ENCODE measurements at places on chromosomes 7 and 10.

GRCh38 chr10:10538326-10538725, 479.3 kb upstream of the CELF2 start:
- no peak for DNase-seq

GRCh38 chr7:55423891-55424290, 58.8 kb downstream of the LANCL2 start:
- DNase-seq: no peak

- DNase-seq: no peak
Observed at GRCh38 chr7:83640240-83640639, 8.7 kb downstream of the SEMA3E start.

- no peak for DNase-seq
Observed at GRCh38 chr10:89210794-89211425, 3.8 kb upstream of the CH25H start.

GRCh38 chr10:44849936-44850335, 61.2 kb upstream of the TMEM72 start:
- DNase-seq: no peak

DNA sequence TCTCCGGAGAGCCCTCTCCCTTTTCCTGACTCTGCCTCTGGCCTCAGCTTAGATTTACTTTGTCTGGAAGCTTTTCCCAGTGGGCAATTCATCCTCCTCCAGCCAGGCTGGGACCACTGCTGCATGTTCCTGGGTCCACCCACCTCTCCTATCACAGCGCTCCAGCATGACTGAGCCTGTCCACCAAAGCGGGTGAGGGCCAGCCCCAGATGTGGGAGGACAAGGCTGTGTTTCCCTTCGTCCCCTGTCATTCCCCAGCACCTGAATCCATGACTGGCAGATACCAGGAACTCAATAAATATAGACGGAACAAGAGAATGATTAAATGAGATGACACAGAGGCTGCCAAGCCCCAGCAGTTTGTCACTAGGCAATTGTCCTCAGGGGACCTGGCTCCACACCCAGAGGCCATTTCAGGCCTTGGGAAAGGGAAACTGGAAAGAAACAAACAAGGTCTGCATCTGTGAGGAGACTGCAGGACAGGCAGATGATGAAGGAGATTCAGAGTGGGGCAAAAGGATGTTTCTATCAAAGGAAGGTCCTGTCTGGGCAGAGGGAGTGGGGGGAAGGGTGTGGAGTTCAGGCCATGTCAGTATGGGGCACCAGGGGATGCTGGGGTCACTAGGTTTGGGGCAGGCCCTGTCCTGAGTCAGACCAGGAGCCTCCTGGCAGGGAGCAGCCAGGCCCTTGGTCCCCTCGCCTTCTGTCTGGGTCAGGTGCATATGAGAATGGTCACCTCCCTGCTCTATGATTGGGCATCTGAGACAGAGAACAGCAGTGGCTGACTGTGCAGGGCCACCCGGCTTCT, 576.4 kb downstream of the GRID1 start:
- DNase-seq: no peak

- no peak for DNase-seq
Observed at GRCh38 chr10:47285381-47286115, 14.4 kb upstream of the GDF10 start.

GRCh38 chr10:68099736-68100135, 9.6 kb upstream of the MYPN start:
- DNase-seq: no peak

GRCh38 chr7:100141555-100141949, 7.2 kb upstream of the LAMTOR4 start:
- DNase-seq: no peak

DNA sequence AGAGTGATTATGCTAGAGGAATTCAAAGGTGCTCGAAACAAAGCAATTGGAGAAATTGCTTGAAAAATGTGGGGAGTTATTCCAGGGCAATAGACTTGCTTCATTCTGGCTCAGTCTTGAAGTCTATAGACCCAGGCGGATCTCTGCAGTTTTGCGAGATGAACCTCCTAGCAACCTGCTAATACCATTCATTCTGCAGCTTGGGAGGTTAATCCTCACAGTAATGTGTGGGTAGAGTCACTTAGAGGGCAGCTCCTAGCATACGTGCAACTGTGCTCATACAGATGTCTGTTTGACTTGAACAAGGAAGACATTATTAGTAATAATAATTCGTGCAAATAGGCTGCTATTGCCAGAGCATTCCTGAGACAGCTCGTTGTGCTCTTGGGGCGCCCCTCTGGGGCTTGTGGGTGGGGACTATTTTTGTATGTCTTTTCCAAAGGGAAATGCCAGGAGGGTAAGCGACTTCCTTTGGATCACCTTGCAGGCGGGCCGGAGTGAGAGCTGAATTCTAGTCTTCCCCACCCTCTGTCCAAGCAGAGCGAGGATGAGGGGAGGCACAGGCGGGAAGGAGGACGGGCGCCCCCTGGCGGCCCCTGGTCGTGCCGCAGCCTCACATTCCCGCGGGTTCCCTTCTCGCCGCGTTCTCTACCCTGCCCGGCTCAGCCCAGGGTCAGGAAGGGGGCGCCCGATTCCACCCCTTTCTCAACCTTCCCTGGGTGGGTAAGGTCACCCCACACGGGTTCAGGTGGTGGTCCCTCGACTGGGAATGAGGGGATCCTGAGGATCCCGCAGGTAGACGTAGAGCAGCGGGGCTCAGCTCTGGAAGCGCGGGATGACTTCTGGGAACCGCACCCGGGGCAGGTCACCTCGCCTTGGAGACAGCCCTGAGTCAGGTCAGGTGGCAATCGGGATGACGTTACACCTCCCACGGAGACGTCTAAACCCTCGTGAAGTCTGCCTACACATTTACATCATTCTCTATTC, 241.5 kb downstream of the PHTF2 start:
- DNase-seq: no peak

GRCh38 chr7:93015779-93016481, 101.8 kb downstream of the SAMD9 start:
- DNase-seq: no peak

DNA sequence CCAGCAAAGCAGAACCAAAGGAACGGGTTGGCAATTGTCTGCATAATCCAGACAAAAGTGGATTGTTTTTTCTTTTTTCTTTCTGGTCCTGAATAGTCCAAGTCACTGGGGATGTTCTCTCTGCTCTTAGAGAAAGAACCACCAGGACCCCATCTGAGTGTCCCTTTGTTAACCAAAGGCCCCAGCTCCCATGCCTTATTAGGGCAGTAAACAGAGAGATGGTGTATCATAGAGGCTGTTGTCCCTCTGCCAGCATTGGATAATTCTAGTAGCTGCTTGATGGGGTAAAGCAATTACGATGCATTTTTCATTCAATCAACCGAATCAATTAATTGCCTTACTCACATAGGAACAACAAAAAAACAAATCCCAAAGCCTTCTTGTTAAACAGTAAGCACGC, 213.0 kb downstream of the BUB3 start:
- no peak for DNase-seq

- no peak for DNase-seq
Observed at GRCh38 chr10:72847681-72848080, 45.9 kb upstream of the OIT3 start.

DNA sequence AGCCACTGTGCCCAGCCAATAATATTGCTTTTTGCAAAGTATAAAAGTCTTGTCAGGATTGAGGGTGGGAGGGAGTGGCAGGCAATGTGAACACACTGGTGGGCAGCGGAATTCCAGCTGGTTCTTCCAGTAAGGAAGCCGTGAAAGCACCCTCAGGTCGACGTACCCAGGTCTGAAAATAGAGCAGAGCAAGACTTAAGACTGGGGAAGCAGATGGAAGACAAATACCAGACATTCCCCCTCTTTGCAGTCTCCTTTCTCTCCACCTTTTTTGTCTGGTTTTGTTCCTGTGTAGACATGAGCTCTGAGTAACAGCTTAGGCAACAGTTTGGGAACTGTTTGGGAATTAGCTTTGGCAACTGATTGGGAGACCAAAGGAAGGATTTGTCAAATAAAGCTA, 17.6 kb upstream of the CSTF2T start:
- no peak for DNase-seq

DNA sequence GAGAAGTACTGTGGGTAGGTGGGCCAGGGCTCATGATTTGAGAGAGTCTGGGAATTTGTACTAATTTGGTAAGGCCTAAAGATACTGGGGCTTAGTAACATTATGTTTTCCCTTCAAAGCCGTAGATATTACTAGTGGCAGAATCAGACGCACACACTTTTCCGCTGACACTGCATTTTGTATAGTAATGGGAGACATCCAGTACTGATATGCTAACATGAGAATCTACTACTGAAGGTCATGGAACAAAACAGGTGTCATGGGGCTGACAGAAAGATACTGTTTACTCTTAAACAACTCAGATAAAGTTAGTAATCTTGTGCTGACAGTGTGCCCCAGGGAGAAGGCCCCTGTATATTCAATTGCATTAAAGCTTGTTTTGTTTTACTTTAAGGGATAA, 11.1 kb upstream of the GIMAP7 start:
- DNase-seq: no peak

GRCh38 chr7:155229548-155230168, 68.0 kb upstream of the INSIG1 start:
- DNase-seq: no peak

DNA sequence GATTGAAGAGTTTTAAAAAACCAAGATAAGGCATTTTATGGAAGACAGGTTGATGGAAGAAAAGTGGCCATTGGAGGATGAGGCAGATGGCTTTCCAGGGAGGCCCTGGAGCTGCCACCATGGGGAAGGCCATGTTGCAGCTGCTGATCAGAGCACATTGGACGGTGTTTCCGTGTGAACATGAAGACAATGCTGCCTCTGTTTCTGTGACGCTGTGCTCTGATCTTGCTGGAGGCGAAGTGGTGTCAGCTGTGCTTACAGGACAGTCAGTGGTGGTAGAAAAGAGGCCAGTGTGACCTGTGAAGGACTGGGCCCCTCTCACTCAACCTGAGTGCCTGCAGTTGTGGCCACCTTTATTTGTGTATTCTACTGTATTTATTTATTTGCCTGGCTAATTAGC, 132.9 kb downstream of the FAM204A start:
- no peak for DNase-seq

GRCh38 chr7:95669513-95669912, 73.2 kb upstream of the PDK4 start:
- DNase-seq: no peak

Measured in esophagus squamous epithelium (tissue), 5 donors.